Stimulated activated CD4-positive, alpha-beta T cell treated with anti-CD3 and anti-CD28 coated beads, Interleukin-2, amount 100 ng/mL, for 48 hours (primary cell): ENCODE measurements at places on chromosomes 12 and 14.

- no peak for DNase-seq
These were observed 29.5 kb upstream of the C12orf76 start for GRCh38 chr12:110077800-110078199.

DNA sequence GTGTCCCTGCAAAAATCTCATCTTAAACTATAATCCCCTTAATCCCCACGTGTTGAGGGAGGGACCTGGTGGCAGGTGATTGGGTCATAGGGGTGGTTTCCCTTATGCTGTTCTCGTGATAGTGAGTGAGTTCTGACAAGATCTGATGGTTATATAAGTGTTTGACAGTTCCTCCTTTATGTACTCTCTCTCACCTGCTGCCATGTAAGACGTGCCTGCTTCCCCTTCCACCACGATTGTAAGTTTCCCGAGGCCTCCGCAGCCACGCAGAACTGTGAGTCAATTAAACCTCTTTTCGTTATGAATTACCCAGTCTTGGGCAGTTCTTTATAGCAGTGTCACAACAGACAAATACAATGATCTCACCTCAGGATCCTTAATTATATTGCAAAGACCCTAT is 45.2 kb upstream of the MAP1LC3B2 start:
- DNase-seq = no peak

DNA sequence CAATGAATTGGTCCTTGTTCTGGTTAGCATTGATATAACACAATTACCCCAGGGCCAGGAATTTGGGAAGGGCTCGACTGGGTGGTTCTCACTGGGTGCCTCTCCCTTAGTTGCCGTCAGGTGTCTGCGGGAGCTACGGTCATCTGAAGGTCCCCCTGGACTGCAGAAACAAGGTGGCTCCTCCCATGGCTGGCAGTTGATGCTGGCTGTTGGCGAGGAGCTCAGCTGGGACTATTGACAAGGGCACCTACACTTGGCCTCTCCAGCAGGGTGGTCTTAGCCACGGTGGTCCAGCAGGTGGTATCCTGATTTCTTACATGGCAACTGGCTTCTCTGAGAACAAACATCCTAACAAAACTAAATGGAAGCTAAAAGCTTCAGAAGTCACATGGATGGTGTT is 41.0 kb upstream of the RGS6 start:
- DNase-seq = no peak

GRCh38 chr12:64261813-64262212 is 39.7 kb upstream of the KICS2 start:
- no peak for DNase-seq

- DNase-seq = no peak
These were observed 491.5 kb downstream of the SLC6A15 start for GRCh38 chr12:84421103-84421502.

- DNase-seq = no peak
These were observed 39.5 kb downstream of the GALNT16 start for GRCh38 chr14:69299286-69300035.

GRCh38 chr12:79687711-79688260 is 3.0 kb downstream of the PAWR start:
- DNase-seq = no peak

DNA sequence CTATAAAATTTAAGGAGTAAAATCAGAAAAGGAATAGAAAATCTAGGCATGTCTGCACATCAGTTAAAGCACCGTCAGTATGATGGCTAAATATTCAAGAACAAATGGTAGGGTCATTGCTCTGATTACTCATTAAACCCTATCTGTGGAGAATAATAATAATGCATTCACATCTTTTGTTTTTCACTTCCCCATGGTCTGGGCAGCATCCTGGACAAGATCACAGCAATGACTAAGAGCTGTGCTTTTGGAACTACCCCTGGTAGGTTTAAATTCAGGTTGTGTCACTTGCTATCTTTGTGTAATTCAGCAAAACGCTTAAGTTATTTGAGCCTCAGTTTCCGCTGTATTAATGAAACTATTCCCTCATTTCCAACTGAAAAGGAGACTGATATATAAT is 33.1 kb downstream of the C12orf42 start:
- no peak for DNase-seq

DNA sequence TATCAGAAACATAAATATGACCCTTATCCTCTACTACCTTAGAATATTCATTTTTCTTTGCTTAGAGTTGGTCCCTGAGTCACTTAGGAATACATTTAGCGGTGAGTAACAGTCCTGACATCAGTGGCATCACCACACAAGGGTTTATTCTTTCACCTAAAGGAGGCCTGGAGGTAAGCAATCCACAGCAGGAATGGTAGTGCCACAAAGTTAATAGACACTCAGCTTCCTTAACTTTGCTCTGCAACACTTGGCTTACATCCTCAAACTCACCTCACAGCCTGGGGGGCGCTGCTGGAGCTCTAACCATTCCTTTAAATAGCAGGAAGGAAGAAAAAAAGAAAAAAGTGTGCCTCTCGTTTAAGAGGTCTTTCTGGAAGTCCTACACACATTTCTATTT is 29.1 kb downstream of the BBOF1 start:
- no peak for DNase-seq

GRCh38 chr12:75784591-75784990 is 247.0 kb downstream of the PHLDA1 start:
- no peak for DNase-seq

GRCh38 chr14:76612654-76613053 is 148.6 kb upstream of the VASH1 start:
- no peak for DNase-seq

GRCh38 chr14:59939828-59940227 is 19.9 kb downstream of the LRRC9 start:
- DNase-seq = no peak

DNA sequence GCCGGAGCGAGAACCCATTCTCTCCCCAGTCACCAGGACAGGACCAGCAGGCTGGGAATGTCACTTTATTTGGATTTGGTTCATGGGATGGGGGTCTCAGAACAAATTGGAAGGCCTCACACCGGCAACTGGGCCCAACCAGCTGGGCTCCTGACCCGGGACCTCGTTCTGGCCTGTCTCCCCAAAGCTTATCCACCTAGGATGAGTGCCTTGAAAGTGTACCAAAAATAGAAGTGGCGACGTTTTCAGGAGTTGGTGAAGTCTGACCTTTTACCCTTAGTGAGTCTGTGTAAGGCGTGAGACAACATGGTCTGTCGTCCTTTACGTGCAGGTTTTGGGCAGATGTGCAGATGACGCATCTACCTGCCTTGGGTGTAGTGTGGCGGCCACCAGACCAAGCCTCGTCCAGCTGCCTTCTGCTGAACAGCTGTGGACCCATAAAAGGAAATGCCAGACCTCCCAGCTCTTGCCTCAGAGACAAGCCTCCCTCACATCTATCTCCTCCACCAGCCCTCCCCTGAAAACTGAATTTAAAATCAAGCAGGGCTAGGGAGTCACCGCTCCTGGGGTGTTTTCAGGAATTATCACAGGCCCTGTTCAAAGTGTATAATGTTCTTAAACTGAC is 36.6 kb upstream of the CLMN start:
- no peak for DNase-seq

DNA sequence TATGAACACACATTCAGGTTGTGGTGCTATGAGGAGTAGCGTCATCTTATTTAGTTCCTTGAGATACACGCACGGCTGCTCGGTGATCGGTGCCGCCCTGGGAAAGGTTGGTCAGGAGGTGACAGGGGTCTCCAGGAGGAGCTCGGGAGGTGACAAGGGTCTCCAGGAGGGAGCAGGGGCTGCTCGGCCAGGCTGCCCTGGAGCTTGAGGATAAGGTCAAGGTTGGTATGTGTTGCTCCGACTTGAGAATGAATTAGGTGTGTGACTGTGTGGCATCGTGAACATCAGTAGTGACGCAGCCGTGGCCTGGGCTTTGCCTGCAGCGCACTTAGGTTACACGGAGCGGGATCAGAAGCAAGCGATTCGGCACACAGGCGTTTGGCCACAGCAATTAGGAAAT is 36.2 kb downstream of the CCDC92 start:
- DNase-seq = no peak

GRCh38 chr14:38210587-38211216 is 3.0 kb downstream of the SSTR1 start:
- DNase-seq = no peak

GRCh38 chr14:61662437-61663311 is 32.6 kb upstream of the HIF1A start:
- peak; percentile 49 for DNase-seq

GRCh38 chr12:89439941-89440340 is 84.7 kb downstream of the GALNT4 start:
- no peak for DNase-seq

- no peak for DNase-seq
These were observed 34.6 kb downstream of the CEP128 start for GRCh38 chr14:80906946-80907345.

- no peak for DNase-seq
These were observed 137.6 kb upstream of the MAX start for GRCh38 chr14:65239938-65240296.

- no peak for DNase-seq
These were observed 18.8 kb downstream of the CAPS2 start for GRCh38 chr12:75311369-75311768.

- no peak for DNase-seq
These were observed 23.8 kb upstream of the TBC1D30 start for GRCh38 chr12:64800640-64801039.

GRCh38 chr14:66476964-66477363 is 9.2 kb upstream of the CCDC196 start:
- DNase-seq = no peak

GRCh38 chr12:51846911-51847642 is 1.4 kb downstream of the FIGNL2 start:
- peak; percentile 33 for DNase-seq

- DNase-seq = no peak
These were observed 116.2 kb downstream of the NUAK1 start for GRCh38 chr12:106022568-106023012.

- no peak for DNase-seq
These were observed 14.7 kb downstream of the RTL1 start for GRCh38 chr14:100888789-100889315.

DNA sequence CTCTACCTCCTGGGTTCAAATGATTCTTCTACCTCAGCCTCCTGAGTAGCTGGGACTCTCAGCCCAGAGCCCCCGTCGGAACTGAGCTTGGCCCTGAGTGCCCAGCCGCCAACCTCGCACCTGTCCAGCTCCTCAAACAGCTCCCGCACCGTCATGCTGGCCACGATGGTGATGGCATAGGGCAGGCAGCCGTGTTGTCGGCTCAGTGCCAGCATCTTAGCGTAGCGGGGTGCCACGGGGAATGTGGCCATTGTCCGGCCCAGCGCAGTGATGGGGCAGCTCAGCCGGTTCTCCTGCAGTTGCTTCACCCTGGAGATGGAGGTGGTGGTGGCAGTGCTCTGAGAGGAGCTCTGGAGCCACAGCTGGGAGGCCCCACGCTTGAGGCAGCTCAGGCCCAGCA is 32.4 kb downstream of the DHX37 start:
- DNase-seq = no peak

DNA sequence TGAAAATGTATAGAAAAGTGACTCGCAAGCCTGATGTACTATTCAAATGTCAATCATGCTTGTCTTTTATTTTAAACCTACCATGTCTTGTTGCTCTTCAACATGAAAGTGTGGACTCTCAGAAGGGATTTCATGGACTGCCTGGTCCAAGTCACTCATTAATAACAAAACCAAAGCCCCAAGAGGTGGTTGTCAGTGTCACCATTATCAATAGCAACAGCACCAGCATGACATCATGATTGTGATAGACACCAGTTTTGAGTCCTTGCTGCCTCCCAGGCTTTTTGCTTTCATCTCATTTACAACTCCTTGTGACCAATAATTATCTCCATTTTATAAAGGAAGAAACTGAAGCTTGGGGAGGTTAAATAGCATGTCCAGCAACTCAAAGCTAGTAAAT is 112.0 kb upstream of the TMPO start:
- DNase-seq = no peak

DNA sequence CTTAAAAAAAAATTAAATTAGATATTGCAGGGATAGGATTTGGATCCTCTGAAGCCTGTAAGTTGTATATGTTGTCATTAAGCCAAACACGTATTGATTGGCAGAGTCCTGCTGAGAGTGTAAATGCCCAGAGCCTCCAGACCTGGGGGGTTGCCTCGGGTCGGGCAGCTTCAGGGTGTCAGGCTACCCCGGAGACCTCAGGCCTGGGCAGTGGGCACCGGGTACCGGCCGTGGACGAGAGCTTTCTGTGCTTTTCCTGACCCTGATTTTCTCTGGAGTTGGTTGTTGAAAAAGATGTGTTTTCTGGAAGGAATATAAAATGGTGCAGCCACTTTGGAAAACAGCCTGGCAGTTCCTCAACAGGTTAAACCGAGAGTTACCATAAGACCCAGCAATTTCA is 96.1 kb downstream of the DNAH10 start:
- DNase-seq = no peak

DNA sequence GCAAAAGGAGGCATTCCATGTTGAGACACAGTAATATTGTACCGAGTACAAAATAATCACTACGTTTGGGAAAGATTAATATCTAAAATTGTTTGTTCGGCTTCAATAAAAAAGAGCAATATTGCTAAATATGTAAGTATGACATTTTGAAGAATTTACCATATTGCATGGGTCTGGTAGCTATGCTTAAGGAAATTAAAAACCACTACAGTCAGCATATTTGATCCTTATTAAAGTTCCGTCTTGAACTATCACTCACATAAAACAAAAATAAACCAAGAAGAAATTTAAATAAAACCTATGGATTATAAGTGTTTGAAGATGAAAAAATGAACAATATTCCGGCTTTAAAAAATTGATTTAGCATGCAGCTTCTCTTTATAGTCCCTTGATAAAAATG is 63.8 kb downstream of the SETD3 start:
- no peak for DNase-seq

GRCh38 chr12:56546680-56547079 is 25.1 kb downstream of the RBMS2 start:
- no peak for DNase-seq

DNA sequence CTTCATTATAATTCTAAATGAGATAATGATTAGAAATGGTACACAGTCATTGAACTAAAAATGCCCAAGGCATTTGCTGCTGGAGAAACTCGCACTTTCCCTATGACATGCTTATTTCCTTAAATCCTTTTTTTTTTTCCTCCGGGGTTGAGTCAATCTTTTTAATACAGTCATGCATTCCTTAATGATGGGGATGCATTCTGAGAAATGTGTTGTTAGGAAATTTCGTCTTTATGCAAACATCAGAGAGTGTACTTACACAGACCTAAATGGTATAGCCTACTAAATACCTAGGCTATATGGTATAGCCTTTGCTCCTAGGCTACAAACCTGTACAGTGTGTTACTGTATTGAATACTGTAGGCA is 29.8 kb upstream of the DACT1 start:
- no peak for DNase-seq

GRCh38 chr14:52080158-52080800 is 11.4 kb upstream of the NID2 start:
- no peak for DNase-seq
